CD4-positive, alpha-beta memory T cell (primary cell): ENCODE measurements at places on chromosomes 3 and 15.

- no peak for DNase-seq
Measured at GRCh38 chr3:140296796-140297352, 361.9 kb downstream of the CLSTN2 start.

DNA sequence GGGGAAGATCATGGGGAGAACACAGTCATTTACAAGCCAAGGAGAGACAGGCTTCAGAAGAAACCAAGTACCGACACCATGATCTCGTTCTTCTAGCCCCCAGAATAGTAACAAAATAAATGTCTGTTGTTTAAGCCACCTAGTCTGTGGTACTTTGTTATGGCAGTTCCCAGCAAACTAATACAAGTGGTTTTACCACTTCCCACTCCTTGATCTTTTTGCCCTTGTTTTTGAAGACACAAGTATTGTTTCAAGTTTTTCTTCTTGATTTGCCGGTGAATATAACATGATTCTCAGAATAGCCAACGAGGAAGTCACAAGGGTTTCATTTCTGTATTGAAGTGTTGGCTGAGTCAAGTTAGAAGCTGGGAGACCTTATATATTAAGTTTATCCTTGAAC lies 220.3 kb downstream of the SOX2 start:
- DNase-seq: no peak

DNA sequence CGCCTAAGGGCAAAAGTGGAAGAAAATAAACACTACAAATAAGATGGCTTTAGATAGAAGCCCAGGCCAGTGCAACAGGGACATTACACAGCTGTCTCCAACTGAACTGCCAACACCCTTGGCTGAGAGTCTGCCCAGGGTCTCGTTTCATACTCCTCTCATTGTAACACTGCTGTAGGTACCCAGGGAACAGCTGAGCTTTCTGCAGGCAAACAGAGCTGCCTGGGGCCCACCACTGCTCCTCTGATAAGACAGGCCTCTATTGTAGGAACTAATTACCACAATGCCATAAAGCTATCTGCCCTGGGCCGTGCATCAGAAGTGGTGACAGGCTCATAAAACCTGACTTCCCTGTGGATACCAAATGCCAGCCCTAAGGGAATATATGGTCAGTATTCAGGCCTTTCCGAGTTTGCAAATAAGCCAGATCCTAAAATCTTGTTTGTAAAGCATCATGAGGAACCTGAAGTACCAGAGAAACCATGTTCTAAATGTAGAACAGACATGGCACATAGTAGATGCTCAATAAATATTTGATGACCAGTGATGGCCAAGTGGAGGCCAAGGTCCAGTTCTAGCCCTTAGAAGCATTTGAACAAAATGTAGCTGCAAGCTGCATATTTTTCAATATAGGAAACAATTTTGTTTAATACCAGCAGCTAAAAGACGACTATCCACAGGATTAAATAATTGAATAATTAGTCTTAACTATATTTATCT lies 84.3 kb upstream of the NEO1 start:
- DNase-seq: no peak

DNA sequence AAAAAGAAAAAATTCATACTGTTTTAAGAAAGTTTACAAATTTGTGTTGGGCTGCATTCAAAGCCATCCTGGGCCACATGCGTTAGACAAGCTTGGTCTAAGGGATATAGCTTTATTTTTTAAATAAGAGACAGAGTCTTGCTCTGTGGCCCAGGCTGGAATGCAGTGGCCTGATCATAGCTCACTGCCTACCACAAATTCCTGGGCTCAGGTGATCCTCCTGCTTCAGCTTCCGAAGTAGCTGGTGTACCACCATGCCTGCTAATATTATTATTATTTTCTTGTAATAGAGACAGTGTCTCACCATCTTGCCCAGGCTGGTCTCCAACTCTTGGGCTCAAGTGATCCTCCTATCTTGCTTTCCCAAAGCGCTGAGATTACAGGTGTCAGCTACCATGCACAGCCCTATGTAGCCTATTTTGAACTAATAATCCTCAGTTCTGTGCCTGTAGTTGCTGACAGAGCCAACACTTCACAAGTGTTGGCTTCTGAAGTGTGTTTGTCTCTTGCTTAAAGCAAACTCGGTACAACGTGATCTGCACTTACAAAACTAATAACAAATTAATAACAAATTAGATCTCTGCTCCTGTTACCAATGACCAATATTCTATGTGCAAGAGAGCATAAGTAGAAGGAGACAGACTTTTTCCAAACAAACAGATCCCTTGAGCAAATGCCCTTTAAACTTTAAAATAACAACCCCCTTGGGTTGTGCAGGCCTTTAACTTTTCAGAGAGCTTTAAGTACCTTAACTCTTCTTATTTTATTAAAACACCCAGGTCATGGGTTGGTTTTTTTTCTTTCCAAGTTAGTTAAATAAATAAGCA lies 135.2 kb downstream of the VGLL4 start:
- DNase-seq: no peak

DNA sequence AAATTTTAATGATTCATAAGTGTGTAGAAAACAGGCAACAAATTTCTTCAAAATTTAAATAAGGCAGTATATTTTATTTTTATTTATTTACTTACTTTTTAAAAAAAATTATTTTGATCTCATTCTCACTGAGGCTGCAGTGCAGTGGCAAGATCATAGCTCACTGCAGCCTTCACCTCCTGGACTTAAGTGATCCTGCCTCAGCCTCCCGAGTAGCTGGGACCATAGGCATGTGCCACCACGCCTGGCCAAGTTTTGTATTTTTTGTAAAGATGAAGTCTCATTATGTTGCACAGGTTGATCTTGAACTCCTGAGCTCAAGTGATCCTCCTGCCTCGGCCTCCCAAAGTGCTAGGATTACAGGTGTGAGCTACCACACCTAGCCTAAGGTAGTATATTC lies 61.2 kb upstream of the XRN1 start:
- DNase-seq: no peak

- DNase-seq: no peak
Measured at GRCh38 chr3:128549283-128550112, 56.5 kb upstream of the GATA2 start.

DNA sequence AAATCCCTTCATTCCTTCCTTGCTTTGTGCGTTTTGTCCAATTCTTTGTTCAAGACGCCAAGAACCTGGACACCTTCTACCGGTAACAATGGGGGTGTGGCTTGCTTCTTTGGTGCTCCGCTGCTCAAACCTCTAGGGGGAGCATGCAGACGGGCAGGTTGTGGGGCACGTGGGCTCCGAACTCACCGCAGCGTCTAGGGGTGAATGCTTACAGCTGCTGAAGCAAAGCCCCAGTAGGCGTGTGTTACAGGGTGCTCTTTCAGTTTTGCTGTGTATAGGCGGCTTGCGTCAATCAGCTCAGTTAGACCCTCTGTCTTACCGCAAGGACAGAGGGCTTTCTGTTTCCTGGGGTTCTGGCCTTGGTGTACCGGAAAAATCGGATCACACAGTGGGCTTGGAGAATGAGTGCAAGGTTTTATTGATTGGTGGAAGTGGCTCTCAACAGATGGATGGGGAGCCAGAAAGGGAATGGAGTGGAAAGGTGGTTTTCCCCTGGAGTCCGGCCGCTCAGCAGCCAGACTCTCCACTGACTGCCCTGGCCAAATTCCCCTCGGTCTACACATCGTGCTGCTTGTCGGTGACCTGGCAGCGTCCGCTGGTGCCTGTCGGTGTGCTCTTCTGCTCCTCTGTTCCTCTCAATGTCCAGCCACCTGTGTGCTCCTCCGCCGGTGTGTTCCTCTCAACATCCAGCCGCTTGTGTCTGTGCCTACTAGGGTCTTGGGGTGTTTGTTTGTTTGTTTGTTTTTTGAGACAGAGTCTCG lies 1.2 kb upstream of the LRRC34 start:
- DNase-seq: peak; percentile 80

- no peak for DNase-seq
Measured at GRCh38 chr3:66386925-66387650, 113.7 kb downstream of the LRIG1 start.

DNA sequence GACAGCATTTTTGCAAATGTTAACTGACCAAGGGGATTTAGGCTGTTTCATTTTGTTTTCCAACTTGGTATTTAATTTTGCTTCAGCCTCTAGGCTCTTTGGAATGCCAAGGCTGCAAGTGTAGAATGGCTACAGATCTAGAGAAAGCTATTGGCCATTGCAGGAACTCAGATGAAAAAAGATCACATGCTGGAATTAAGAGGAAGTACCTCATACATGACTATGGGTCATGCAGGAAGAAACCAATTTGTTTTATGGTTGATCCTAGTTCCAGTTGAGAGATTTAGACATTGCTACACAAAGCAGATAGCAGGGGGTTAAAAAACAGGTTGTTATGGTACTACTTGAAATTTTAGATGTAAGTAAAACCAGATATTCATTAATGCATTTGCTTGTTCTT lies 12.7 kb upstream of the CLDN16 start:
- no peak for DNase-seq

DNA sequence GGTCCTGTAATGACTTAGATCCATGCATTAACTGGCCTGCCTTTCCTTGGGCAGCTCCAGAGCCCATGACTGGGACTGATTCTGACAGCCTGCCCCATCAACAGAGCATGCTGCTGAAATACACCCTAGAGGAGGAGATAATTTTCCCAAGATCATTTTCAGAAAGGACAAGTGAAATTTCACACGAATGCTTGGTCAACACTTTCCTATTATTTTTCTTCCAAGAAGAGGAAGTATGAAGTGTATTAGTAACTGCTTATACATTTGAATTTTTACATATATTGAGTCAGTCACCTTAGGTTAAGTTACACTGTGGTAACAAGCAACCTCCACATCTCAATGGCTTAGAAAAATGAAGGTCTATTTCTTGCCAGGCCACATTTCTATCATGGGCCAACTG lies 9.7 kb upstream of the NMNAT3 start:
- DNase-seq: no peak

- DNase-seq: peak; percentile 59
Measured at GRCh38 chr3:33008282-33008681, 56.8 kb downstream of the CCR4 start.

GRCh38 chr3:113660896-113661295 lies 35.5 kb downstream of the USF3 start:
- DNase-seq: no peak

DNA sequence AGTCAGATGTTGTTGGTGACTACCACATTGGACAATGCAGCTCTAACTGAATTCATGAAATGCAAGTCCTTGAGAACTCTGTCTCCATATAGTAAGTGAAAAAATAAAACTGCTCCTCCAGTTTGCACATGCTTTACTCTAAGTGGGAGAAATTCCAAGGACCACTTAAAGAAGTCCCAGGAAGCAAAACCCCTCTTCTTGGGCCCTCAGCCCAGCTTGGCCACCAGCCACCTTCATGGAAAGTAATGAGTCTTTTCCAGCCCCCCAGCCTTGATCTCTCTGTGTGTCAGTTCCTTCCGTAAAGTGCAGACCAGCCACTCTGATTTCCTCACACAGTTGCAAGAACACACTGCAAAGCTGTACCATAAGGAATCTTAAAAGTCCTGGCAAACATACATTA lies 34.5 kb downstream of the DAPK2 start:
- no peak for DNase-seq

DNA sequence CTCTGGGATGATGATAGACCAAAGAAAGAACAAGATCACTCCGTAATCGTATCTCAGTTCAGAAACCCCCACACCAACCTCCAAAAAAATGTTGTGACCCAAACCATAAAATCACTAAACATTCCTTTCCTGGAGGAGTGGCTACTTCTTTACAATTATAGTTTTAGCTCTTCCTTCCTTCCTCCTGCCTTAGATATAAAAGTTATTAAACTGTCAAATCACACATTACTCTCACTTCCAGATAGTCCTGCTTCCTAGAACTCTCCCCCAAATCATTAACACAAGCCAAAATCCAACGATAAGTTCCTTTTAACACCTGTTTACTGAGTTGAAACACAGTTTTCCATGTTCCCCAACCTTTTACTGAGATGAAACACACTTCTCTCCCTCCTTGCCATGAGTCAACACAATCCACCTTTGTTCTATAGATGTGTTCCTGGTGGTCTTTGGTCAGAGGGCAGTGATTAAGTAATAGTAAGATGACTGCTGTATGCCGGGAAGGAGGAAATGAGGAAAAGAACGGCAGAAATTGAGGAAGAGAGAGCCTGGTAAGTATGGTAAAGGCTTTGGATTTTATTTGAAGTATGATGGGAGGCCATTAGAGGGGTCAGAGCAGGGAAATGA lies 8.3 kb upstream of the CRYGS start:
- DNase-seq: no peak

- no peak for DNase-seq
Measured at GRCh38 chr3:56620371-56620770, 62.7 kb downstream of the TASOR start.

- no peak for DNase-seq
Measured at GRCh38 chr15:93327364-93327763, 238.4 kb upstream of the RGMA start.

DNA sequence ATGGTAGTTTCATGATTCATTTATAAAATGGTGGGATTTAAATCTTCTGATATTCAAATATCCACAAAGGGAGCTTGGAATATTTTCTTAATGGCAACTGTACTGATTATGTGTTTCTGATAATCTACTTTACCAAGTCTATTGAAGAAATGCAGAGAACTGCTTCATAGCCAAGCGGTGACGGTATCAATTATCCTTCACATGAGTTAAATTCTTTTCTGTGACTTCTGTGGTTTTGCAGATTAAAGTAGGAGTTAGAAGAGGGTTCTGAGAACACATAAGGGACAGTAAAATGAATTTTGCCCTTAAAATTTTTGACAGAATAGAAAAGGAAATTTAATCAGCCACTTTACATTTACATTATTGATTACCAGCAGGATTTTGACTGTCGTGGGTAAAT lies 563.2 kb downstream of the GBE1 start:
- DNase-seq: no peak

- no peak for DNase-seq
Measured at GRCh38 chr3:67943546-67943945, 289.1 kb upstream of the SUCLG2 start.

DNA sequence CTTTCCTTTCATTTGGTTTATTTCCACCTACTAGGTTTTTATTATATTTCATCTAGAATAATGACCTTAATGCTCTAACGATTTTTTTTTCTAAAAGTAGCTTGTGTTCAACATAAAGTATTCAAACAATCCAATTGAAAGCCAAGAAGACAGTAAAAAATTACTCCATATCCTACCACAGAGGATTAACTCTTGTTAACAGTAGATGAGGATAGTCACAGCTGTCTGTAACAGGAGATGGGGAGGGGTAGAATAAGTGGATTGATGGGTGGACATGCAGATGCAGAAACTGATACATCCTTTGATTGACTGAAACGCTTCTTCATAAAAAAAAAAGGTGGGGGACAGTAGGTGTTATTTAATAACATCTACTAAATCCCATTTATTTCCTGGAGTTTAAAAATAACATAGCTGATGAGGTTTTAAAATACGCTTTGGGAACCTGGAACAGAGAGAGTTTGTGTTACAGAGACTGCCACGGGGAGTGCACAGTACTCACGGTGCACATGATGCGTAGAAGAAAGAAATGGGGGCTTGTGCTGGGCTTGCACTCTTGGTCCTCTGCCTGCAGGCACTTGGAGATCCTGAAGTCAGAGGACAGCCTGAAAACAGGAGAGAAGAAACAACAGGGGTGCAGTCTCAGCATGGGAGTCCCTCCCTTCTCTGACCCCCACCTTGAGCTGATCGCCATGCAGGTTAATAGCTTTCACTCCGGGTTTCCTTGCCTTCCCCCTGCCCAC lies 226.7 kb downstream of the THSD4 start:
- DNase-seq: no peak
